ENCODE measurements at places on chromosomes 16 and 17.

DNA sequence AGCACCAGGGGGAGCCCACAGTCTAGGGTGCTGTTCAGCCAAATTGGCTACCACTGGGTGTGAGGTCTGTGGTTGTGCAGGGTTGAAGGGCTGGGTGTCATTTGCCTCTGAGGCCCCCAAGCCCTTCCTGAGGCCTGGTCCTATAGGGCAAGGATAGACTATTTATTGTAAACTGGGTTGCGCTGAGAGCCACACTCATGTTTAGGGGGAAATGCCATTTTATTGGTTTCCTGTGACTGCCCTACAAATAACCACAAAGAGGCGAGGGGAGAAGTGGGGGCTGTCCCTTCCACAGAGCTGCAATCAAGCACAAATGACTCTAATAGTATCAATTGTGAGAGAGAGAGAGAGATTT lies 3.6 kb upstream of the ZCCHC14 start:
- peak; percentile 24 for DNase-seq

DNA sequence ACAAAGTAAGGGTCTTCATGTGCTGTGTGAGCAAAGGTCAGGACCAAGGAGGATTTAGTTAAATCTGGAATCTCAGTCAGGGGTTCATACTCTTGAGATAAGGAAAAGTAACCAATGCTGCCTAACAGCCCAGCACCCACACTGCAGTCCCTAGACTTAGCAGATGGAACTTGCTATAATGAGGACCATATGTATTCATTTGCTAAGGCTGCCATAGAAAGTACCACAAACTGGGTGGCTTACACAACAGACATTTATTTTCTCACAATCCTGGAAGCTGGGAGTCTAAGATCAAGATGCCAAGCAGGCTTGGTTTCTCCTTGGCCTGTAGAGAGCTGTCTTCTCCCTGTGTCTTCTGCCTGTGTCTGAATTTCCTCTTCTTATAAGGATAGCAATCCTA lies 20.8 kb downstream of the ZP2 start:
- DNase-seq, result no peak

GRCh38 chr16:83095941-83096692 lies 469.3 kb downstream of the CDH13 start:
- DNase-seq, result no peak

DNA sequence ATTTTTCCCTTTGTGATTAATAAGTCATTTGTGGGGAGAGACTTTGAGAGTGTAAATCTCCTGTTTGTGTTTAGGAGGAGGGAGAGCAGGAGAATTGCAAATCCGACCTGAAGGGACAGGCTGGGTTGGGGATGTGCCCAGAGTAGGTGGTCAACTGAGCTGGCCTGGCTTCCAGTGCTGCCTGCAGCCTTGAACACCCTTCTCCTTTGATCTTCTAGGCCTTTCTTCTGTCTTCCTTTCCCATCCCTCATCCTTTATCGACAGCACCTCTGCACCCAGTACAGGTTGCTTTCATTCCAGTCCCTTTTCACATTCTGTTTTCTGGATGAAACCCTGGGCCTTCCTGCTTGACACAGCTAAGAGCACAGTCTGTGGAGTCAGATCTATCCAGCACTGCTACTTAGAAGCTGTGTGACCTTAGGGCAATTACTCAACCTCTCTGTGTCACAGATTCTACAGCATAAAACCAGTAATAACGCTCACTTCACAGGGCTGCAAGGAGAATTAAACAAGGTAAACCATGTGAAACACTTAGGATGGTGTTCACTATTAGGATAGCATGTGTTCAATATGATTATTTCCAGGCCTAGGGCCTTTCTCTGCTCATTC lies 1.0 kb upstream of the CSNK2A2 start:
- no peak for DNase-seq

DNA sequence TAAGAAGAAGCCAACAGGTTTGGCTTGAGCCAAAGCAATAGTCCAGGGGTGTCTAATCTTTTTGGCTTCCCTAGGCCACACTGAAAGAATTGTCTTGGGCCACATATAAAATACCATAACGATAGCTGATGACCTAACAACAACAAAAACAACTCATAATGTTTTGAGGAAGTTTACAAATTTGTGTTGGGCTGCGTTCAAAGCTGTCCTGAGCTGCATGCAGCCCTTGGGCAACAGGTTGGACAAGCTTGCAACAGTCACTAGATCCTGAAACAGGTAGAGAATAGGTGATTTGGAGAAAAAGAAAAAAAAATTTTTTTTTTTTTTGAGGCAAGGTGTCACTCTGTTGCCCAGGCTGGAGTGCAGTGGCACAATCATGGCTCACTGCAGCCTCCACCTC lies 4.5 kb downstream of the CRYBA1 start:
- no peak for DNase-seq

GRCh38 chr17:12706070-12706469 lies 40.4 kb downstream of the MYOCD start:
- no peak for DNase-seq

- DNase-seq, result no peak
Observed at GRCh38 chr17:5330981-5331380, 48.9 kb downstream of the RABEP1 start.

DNA sequence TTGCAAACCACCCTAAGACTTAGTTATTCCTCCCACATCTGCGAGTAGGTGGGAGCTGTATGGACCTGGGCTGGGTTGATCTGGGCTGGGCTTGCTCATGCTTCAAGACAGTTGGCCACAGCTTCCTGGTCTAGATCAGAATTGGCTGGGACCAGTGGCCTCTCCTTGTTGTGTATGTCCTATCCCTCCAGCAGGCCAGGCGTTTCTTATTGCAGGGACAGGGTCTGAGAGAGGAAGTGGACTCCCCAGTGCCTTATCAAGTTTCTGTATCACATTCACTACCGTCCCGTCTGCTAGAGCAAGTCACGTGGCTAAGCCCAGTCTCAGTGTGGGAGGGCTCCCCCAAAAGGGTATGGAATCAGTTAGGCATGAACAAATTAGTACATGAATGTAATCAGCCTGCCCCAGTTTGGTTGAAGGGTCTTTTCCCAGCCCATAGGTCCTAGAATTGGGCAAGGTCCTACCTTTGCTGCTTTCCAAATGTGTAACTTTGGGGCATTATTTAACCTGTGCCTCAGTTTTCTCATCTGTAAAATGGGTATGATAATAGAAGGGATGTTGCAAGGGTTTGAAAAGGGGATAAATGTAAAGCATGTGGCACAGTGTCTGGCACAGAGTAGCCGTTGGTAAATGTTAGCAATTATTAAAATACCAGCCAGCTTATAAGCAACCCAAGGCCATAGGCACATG lies 36.0 kb downstream of the NKD1 start:
- no peak for DNase-seq

DNA sequence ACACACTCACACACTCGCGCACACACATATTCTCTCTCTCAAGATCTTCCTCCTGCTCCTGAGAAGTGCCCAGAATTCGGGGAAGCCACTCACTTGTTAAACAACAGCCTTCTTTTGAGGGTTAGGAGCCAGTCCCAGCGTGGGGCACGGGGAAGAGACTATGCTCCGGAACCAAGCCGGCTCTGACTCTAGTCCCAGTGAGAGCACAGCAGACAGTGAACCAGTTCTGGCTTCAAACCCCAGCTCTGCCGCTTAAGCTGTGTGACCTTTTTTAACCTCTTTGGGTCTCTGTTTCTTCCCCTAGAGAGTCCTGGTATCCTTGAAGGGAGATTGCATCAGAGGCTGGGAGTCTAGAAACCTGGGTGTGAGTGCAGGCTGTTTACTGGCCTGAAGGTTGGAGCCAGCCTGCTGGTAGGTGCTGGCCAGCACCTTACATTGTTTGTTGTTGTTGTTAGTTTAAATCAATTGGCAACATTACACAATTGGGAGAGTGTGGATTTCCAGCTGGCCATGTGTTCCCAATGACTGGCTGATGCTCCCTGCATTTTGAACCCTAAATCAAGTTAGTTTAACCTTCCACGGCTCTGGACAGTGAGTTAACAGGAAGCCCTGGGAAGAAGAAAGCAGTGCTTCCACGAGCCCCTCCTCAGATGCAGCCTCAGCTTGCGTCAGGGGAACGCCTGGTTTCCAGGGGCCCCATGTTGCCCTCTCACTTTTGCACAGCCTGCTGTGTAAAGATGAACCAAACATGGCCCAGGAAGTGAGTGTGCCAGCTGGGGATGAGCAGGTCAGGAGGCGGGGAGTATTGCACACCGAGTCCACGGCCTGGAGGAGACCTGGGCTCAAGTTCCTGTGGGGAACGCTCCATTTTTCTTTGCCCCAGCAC lies 71.5 kb downstream of the GAS7 start:
- DNase-seq, result peak; percentile 42

DNA sequence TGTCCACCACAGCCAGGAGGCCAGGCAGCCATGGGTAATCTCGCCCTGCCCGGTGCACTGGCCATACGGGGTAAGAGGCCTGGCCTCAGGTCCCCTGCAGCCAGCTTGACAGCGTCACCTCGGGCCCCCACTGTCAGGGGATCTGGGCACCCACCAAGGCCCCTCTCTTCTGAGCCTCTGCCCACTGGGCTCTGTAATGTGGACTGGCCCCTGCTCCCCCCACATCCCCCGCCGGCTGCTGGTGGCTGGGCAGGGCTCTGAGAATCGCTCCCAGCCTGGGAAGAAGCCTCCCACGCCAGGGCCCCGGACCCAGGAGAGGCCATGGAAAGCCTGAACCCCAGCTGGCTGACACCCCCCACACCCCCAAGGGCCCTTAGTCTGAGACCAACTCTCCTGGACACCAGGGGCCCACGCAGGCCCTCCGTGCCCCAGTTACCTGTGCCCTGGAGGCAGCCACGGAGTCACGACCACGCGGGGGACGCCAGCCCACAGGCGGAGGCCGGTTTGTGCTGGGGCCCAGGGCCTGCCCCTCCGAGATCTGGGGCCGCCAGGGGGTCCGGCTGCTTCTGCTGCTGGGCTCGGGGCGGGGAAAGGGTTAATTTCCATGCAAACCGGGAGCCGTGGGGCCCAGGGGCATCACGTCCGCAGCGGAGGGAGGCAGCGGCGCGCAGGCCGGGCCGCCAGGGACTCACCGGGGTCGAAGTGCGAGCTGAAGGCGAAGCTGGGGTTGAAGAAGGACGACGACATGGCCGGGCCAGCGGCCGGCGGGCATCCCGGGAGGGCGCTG lies at the start of gene PVALEF:
PVALEF (plus strand) TSS at position 262 of the 787 bp plus-strand sequence. CDS start 15,720 bp downstream, outside the sequence.
- no peak for DNase-seq

GRCh38 chr17:33127706-33128105 lies 136.1 kb downstream of the SPACA3 start:
- no peak for DNase-seq

GRCh38 chr16:23836078-23836403 lies 258 bp downstream of the PRKCB start:
- no peak for DNase-seq

- no peak for DNase-seq
Observed at GRCh38 chr16:27337024-27337423, 23.2 kb downstream of the IL4R start.

DNA sequence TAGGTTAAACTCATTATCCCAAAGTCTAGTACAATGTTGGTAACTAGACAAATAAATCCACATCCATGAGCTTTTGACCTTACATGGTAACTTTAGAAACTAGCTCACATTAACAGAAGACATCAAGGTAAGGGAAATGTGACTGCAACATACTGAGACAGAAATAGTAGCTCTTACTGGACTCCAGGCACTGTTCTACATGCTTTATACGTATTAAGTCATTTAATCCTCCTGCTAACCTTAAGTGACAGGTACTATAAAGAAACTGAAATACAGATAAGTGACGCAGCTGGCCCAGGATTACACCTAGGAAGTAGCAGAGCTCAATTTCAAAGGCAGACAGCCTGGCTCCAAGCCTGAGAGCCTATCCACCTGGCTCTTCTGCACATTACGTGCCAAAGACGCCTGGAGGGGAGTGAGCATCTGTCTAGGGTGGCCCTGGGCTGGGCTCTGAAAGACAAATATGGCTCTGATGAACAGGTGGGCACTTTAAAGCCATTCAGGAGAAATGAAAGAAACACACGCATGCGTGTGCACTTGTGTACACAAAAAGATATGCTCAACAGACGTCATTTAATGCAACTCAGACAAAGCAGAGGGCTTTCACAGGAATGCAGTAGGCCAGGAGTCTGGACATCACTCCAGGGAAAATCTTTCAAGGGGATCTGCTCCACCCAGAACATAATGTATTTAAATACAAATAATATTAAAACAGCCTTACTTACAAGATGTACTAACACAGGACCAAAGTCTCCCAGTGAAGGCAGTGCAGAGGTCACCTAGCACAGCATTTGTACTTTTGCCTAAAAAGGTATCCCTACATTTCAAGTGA lies 4.4 kb downstream of the ZC3H7A start:
- no peak for DNase-seq

DNA sequence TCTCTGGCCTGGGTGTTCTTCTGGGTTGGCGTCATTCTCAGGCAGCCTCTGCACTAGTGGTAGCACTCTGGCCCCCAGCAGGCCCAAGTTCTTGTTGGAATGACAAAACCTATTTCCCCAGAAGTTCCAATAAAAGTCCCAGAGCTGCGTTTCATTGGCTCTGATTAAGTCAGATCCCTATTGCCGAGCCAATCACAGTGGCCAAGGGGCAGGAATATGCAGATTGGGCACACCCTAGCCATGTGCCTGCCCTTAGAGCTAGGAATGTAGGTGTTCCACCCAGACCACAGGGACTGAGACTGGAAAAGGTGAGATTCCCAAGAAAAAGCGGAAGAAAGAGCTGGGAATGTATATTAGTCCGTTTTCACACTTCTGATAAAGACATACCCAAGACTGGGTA lies 44.9 kb upstream of the POLR3E start:
- DNase-seq, result no peak

- no peak for DNase-seq
Observed at GRCh38 chr17:4411201-4411600, 22.5 kb upstream of the SPNS3 start.

DNA sequence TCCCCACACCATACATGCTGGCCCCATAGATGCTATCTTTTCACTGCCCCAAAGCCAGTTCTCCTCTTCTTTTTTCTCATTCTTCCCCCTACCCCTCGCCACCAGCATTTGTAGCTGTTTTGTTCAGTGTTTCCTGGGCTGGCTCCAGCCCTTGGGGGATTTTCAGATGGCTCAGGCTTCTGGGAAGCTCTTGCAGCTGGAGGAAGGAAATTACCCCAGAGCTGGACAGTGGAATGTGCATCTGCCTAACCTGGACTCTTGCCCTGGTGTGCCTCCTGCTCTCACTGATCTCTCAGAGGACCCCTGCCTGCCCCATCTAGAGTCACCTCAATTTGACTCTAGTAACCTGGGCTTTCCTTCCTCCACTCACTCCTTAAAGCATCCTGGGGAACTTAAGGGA lies 82.8 kb downstream of the MYH13 start:
- no peak for DNase-seq

- no peak for DNase-seq
Observed at GRCh38 chr17:63838631-63839171, 3.8 kb downstream of the SMARCD2 start.

DNA sequence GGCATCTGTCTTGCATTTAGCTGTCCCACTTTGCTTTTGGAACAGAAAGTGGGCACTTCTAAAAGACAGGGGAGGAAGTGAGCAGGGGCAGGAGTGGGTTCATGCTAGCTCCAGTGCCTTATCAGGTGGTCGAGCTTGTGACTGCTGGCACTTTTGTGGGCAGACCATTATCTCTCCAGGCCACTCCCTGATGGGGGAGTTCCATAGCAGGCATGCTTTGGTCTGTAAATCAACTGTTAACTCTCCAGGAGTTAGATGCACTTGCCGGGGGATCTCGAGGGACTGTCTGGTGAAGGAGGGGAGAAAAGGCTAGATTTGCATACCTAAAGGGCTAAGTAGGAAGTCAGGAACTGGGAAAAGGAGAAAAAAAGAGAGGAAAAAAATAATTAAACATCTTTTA lies 9.3 kb upstream of the CARD14 start:
- DNase-seq, result no peak

Data from CD4-positive, alpha-beta T cell treated with Interferon gamma for 1 hour (primary cell).